ENCODE measurements at places on chromosomes 4 and X.

- DNase-seq: no peak
These were observed 15.1 kb downstream of the TEC start for GRCh38 chr4:48254381-48255071.

GRCh38 chr4:87232216-87232615 lies 11.8 kb upstream of the KLHL8 start:
- no peak for DNase-seq

DNA sequence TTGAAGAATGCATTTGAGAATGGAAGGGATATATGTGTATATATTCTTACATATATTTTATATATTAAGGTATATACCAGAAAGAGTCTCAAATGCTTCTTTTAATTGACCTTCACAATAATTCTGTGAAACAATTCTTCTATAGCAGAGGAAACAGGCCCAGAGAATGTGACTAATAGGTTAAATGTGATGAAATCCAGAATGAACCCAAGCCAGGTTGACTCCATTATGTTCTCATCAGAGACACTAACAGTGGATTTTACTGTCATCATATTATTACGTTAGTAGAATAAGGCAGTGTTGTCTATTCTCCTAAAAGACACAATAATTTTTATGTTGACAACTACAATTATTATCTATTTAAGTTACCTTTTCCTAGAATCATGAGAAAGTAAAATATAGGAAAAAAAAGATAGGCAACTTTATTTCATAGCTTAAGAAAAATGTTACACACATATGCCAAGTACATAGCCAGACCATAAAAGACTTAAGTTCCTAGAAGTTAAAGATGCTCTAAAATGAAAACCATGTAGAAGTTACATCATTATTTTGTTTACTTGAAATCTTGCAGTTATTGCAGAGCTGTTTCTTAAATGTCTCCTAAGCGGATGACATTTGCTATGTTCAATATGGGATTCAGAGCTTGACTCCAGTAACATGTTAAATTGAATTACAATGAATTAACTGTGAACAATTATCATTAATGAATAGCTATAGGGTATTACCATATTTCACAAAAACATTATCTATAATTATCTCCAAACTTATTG lies 56.2 kb upstream of the ANKRD50 start:
- DNase-seq: no peak

GRCh38 chr4:39470402-39470801 lies 11.5 kb downstream of the LIAS start:
- DNase-seq: no peak

DNA sequence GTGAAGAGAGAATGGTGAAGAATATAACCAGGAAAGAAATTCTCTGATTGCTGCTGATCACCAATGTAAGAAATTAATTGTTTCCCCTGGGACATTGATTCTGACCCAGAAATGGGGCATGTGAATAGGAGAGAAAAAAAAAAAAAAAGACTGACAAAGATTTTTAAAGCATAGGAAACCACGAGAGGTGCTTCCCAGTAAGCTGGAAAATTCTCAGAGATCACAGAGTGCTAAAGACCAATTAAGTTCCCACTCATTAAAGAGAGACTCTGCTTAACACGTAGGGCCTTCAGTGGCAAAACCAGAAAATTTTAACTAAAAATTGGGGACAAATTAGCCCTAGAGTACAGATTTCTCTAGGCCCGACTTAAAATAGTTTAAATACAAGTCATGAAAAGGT lies 604.4 kb downstream of the ARAP2 start:
- no peak for DNase-seq

GRCh38 chr4:78534286-78534955 lies 17.1 kb upstream of the ANXA3 start:
- no peak for DNase-seq

Data from stimulated activated CD4-positive, alpha-beta T cell treated with anti-CD3 and anti-CD28 coated beads, Interleukin-1b, Interleukin-23, amount 100 ng/mL, for 48 hours (primary cell).